ENCODE measurements at places on chromosomes 5 and 9. TPM values are rescaled to one million over a fixed set of nuclear protein-coding genes. Genes with fewer than 3 reads are reported as not detected.
A peak's percentile ranks its signal among the peaks of the same experiment; 100 is the strongest.

The CCL27 gene
- 0.36 TPM for total RNA-seq

GRCh38 chr5:114266374-114266773 lies 95.5 kb upstream of the KCNN2 start:
- no peak for DNase-seq

The OLFM1 gene
- total RNA-seq = under 0.01 TPM

- DNase-seq = peak; percentile 78
Observed at GRCh38 chr9:97768746-97769145, 71.6 kb upstream of the XPA start.

The DNM1 gene
- 3.6 TPM for total RNA-seq
